ENCODE measurements at places on chromosomes 6 and 20.

GRCh38 chr6:11876934-11877433 is 98.4 kb upstream of the ADTRP start:
- DNase-seq: no peak

DNA sequence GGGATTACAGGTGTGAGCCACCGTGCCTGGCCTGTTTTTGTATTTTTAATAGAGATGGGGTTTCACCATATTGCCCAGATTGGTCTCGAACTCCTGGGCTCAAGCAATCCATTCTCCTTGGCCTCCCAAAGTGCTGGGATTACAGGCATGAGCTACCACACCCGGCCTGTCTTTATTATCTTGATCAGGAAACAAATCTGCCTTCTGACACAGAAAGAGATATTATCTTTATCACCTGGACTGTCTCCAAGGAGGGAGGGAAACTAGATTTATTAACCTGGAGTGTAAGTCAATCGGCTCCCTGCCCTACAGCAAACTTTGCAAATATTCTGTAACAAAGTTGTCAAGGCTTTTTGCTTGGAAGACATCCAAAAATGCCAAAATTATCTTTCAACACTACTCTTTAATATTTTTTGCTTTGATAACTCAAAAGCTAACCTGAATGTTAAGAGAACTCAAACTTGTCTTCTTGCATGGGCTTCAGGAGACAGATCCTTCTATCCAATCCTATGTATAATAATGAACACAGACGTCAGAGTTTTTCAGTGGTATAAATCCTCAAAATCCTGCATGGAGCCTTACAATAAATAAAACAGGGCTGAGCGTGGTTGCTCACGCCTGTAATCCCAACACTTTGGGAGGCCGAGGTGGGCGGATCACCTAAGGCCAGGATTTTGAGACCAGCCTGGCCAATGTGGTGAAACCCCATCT is 85.0 kb upstream of the LOC128125822 start:
- no peak for DNase-seq

- DNase-seq: no peak
Observed at GRCh38 chr20:19785983-19786285, 27.9 kb downstream of the RIN2 start.

DNA sequence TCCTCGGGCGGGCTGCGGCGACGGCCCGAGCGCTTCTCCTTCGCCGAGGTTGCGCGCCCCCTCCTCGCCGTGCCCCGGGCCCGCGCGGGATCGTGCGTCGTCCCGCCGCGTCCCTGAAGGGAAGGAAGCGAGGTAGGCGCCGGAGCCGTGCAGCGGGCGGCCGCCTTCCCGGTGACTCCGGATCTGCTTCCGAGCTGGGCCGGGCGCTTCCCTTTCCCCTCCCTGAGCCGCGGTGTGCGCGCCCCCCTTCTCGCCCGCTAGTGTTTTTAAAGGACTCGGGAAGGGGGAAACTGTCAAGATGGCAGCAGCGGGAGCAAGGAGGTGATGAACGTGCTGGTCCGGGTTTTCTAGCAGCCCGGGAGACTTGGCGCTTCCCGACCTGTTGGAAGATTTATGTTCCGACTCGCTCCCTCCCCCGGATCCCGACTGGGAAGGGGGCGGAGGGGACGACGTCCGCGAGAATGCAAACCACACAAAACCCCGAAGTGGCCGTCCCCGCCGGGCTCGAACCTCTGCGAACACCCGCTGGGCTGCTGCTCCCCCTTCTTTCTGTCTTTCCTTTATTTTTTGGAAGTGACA is 744 bp upstream of the FOXO3 start:
- DNase-seq: peak; percentile 43

DNA sequence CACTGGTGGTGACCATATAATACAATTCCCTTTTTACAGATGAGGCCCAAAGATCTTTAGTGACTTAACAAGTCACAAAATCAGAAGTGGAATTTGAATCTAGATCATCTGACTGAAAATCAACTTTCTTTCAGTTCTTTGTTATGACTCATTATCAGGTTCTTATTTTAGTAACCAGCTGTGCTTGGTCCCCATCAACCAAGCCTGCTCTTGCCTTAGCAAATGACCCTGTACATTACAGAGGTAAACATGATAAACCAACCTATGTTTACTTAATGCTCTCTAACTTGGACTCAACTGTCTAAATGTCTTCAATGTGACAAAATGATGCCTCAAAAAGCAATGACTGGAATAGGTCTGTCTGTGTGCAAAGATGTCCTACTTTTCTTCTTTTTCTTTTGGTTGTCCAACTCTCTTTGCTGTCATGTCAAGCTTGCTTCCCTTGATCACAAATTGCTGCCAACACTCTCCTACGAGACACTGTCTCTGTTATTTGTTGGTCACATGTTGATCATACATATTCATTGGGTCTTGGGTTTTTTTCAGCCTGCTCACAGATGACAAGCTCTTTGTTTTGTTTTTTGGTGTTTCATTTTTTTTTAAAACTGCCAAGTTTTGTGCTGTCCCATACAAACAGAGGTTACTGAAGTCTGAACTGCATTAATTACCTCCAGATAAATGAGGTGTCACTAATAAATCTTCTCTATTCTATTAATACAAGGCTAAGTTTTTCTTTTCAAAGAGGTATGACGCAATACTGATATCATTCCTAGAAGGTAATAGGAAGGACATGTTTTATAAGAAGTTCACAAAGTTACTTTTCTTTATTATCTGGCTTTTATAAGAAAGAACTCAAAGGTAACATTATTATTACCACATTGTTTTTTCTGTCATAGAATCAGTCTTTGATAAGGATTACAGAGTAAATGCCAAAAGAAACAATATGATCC is 62.2 kb upstream of the PLN start:
- DNase-seq: no peak

All from thoracic aorta (tissue), 2 donors.